ENCODE measurements at places on chromosomes 5 and 9. TPM values are rescaled to one million over a fixed set of nuclear protein-coding genes. Genes with fewer than 3 reads are reported as not detected.
A peak's percentile ranks its signal among the peaks of the same experiment; 100 is the strongest.

DNA sequence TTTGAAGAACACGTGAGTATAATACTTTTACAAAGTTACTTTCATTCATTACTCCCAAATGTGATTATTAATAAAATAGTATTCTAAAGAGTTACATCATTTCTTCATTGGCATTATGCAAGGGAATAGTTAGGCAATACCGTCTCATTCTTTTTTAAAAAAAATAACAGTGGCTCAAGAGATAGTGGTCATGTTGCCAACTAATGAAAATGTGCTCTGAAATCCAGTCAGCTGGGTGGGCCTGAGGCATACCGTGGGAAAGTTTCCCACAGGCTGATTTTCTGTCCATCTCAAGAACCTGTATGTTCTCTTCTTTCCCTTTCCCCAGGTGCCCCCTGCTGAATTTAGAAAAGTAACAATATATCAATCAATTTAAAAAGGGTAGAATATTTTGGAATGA, 40.8 kb upstream of the ROPN1L start:
- no peak for DNase-seq

DNA sequence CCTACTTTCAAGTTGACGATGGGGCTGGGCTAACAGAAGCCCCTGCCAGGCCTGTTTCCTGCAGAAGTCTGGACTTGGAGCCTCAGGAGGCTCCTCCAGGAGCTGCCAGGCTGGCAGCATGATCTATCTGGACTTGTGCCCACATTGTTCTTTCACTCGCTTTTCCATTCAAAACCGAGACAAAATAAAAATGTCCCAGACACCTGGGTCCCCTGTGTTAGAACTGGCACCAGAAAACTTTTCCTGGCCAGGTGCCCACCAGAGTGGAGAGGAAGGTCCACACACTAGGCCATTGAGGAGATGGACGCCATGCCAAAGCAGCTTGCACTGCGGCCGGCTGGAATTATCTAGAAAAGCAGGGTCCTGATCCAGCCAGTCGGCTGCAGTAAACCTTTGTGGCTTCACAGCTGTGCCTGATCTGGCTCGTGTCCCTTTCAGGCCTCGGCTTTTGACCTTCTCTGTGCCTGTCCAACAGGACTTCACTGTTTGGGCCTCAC, 78.2 kb downstream of the GCNT1 start:
- peak; percentile 18 for DNase-seq

IFNK gene
- not detected for total RNA-seq

GRCh38 chr9:80995759-80996158, 693.6 kb downstream of the TLE1 start:
- no peak for DNase-seq

- no peak for DNase-seq
Observed at GRCh38 chr5:83586874-83587776, 115.6 kb downstream of the VCAN start.

DNA sequence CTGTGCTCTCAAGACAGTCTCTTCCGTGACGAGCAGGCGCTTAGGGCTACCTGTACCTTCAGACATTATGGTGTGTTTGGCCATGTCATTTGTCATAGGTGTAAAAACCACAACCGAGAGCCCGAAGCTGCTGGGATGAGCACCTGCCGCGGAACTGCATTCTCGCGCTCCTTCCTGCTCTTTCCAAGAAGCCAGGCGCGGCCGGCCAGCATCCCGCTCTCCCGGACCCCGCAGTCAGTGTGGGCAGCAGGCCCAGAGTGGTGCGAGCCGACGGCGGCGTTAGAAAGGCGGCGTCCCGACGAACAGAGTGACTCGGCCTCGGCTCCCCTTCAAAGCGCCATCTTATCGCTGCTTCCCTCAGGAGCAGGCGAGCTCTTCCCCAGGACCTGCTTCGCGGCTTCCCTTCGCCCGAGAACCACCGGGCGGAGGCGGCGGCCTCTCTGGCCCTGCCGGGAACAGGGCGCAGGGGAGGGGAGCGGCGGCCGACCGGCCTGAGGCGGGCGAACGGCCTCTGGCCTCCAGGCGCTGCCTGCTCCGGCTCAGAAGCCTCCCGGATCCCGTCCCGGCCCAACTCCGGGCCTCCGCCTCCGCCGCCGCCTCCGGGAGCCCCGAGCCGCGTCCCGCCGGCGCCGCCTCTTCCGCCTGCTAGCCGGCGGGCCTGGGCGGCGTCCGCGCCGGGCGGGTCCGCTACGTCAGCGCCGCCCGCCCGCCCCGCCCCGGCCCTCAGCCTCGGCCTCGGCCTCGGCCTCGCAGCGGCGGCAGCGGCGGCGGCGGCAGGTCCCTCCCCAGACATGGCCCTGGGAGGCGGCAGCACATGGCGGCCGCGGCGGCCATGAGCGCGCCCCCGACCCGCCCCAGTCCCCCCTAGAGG, at the start of gene FAM120A:
Gene FAM120A (plus strand): TSS at position 741 of the 871 bp plus-strand sequence. CDS start 231 bp downstream, outside the sequence.
- peak; percentile 57 for DNase-seq

DNA sequence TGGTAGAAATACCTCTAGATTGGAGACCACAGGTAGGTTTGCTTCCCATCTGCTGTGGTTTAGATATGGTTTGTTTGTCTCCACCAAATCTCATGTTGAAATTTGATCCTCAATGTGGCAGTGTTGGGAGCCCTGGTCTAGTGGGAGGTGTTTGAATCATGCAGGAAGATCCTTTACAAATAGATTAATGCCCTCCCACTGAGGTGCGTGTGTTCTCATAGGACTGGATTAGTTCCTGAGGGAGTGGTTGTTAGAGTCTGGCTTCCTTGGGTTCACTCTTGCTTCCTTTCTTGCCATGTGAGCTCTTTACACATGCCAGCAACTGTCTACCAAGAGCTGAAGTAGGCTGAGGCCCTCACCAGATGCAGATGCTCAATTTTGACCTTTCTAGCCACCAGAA, 391.1 kb upstream of the GRIA1 start:
- no peak for DNase-seq

GRCh38 chr9:127447416-127448111, 3.6 kb downstream of the RPL12 start:
- no peak for DNase-seq

PCDHGB4 gene
- total RNA-seq = 8.4 TPM

DNA sequence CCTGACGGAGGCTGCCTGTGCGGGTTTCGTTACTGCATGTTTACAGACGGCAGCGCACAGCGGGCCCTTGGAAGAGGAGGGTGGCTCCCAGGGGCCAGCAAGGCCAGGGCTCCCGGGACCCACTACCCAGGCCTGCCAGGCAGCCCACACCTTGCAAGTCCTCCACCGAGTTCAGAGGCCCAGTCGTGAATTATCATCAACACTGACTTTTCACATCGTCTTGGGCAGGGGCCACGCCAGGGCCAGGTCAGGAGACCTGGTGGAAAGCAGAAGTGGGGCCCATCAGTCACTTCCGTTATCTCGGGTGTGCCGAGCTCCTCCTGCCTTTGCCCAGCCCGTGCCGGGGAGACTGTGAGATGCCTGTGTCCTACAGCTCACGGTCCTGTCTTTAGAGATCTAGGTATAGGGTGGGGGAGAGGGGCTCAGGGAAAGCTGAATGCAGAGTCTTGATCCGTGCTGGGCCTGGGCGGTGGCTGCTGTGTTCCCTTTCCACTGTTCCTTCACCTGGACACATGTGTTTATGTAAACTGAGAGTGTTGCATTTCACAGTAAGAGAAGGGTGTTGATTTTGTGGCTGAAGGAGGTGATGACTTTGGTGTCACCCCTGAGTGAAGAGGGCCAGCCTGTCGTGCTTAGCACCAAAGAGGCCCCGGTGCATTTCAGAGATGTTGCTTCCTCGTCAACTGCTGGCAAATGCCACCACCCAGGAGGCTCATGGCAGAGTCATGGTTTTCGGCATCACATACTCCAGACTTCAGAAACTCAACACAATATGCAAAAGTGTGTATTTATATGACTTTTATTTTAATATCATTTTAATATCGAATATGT, 175.2 kb downstream of the GAPVD1 start:
- DNase-seq = no peak

DNA sequence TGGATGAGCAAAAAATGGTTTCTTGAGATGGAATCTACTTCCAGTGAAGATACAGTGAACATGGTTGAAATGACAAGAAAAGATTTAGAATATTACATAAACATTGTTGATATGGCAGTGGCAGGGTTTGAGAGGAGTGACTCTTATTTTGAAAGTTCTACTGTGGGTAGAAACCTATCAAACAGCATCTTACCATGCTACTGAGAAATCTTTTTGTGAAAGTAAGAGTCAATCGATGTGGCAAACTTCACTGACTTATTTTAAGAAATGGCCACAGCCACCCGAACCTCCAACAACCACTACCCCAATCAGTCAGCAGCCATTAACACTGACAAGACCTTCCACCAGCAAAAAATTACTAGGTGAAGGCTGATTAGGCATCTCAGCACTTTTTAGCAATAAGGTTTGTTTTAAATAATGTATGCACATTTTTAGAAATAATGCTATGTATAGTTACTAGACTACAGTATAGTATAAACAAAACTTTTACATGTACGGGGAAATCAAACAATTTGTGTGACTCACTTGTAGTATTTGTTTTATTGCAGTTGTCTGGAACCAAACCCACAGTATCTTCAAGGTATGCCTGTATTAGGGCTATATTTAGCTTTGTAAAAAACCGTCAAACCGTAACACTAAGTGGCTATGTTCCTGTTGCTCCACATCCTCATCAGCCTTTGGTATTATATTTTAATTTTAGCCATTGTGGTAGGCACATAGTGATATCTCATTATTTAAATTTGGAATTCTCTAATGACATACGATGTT, 30.6 kb upstream of the ADAMTS6 start:
- DNase-seq = no peak

DNA sequence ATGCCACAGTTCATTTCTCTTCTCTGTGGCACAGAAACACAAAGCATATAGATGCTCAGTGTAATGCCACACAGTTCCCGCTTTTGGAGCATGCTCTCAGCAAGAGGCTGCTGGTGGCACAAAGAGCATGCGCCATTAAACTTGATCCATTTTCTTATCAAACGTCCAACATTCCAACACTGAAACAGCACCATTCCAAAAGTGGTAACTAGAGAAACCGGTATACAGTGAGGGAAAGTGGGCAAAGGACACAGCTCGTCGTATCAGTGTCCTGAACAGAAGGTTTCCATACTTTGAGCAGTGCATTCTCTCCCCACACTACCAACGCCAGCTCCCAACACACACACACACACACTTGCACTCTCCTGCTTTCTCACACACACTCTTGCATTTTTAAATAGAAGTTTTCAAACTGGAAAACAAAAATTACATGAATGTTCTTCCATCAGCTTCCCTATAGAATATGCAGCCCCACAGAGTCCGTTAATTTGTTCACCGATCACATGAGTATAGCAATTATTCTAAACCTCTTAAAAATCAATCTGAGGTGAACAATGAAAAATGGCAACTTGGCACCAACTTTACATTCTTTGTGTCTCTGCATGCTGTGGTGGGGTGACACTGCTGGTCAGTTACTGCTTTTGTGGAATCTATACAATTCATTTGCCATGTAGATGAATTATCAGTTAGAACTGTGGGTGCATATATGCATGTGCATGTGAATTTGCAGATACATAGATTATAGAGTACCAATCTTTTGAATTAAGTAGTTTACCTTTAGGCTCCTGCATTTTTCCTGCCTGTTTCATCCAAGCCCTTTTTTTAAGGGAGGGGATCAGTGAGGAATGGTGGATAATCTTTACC, 5.7 kb downstream of the NFIB start:
- DNase-seq = no peak

GFI1B gene
- not detected for total RNA-seq

GRCh38 chr5:157279605-157280239, 13.8 kb downstream of the CYFIP2 start:
- DNase-seq = no peak

DNA sequence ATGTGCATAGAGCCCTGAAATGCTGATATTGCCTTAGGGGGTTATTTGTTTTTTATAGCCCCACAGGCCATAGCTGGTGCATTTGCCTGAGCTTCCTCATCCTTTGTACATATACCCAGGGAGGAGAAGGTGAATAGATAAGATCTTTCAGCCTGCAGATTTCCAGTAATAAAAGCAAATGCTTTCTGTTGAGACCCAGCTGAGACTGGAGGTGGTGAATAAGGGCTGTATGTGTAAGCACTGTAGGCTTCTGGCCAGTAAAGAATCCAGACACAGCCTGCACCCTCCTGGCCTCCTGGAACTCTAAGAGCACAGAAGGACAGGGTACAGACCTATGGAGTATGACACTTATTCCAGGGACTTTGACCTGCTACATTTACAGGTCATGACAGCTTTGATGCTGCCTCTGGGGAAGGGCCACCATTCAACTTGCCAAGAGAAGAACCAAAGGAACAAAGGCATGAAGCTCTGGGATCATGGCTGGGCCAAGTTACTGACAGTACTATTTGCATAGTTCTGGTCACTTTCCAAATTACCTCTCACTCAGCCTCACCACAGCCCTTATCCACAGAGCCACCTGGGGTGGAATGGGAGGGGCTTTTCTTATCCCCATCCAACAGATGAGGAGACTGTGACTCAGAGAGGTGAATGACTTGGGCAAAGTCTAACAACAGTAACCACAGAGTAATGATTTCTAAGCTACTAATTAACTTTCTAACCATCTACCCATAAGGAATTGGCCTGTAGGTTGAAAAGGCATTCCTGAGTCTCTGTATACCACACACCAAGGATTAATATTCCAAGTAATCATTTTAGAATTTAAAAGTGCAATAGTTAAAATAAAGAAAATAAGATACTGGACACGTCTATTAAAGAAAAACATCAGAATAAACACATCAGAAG, 604.5 kb upstream of the KLF4 start:
- DNase-seq = no peak

DNA sequence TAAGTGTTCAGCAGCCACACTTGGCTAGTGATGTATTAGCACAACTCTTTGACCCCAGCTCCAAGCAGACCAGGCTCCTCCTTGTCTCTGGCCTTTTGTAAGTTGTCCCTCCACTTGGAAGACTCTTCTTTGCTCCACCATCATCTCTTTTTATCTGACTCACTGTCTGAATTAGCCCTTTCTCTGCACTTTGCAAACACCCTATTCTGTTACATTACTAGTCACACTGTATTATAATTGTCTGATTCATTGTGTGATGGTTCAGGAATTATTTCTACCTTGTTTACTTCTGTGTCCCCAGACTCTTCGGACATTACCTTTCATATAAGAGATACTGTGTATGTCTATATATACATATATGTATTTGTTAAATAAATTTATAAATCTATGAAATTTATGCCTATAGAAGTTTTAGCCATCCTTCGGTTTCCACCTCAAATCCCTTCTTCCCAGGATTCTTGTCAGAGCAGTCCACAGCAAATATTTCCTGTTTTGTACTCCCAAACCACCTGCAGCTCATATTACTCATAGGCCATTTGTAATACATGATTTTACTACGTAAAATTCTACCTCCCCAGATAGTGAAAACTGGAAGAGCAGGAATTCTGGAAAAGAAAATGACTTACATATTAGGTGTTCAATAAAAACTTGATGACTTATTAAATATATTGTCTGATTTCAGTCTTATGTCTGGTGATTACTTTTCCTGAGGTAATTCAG, 69.0 kb downstream of the MTAP start:
- DNase-seq = no peak
